Activated CD8-positive, alpha-beta memory T cell treated with anti-CD3 and anti-CD28 coated beads for 1 hour (primary cell): ENCODE measurements at places on chromosomes 5 and 9.

- DNase-seq, result no peak
These were observed 125.9 kb upstream of the SARDH start for GRCh38 chr9:133864011-133864410.

- no peak for DNase-seq
These were observed 67.3 kb downstream of the ZNF618 start for GRCh38 chr9:113943112-113944009.

GRCh38 chr5:122110987-122111386 lies 18.4 kb upstream of the ZNF474 start:
- no peak for DNase-seq

DNA sequence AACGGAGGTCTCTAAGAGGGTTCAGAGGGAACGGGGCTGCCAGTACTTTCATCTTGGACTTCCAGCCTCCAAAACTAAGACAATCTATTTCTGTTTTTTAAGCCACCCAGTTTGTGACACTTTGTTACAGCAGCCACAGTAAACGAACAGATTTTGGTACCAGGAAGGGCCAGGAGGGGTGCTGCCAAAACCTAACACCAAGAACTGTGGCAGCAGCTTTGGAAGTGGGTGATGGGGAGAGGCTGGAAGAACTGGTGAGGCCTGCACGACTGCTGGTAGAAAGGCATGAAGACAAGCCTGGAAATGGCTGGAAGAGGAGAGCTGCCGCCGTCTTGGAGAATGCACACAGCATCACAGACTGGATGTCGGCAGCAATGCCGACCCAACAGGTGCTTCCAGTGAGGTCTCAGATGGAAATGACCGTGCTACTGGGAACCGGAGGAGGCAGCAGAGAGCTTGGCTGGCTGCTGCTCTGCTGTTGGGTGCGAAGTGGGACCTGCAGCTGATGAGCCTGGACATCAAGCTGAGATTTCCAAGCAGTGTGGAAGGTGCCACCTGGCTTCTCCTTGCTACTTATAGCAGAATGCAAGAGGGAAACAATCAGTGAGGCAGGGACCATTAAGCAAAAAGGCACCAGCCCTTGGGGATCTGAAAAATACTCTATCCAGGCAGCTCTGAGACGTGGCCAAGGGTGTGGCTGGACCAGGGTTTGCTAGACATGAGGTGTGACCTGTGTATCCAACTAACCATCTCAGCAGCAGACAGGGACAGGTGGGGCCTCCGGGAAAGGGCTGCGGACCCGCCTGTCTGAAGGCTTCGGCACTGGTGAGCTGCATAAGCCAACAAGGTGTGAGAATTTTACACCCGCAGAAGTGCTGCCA lies 4.7 kb upstream of the TMEM210 start:
- no peak for DNase-seq

- no peak for DNase-seq
These were observed 118.8 kb downstream of the GAPVD1 start for GRCh38 chr9:125380406-125380805.

DNA sequence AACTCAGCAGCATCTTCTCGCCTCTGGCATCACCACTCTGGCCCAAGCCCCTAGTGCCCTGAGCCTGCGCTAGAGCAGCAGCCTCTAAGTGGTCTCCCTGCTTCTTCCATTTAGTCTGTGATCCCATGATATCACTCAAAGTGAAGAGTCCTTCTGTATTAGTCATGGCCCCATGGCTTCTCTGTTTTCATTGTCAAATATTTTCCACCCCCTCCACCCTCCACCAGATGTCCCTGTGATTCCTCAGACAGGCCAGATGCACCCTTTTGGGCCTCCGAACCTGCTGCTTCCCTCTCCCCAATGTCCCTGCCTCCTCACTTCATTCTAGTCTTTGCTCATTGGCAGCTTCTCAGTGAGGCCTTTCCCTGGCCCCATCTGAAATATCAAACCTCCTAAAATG lies 299.2 kb downstream of the SPOCK1 start:
- no peak for DNase-seq
